ENCODE measurements at places on chromosomes 1 and 21.

DNA sequence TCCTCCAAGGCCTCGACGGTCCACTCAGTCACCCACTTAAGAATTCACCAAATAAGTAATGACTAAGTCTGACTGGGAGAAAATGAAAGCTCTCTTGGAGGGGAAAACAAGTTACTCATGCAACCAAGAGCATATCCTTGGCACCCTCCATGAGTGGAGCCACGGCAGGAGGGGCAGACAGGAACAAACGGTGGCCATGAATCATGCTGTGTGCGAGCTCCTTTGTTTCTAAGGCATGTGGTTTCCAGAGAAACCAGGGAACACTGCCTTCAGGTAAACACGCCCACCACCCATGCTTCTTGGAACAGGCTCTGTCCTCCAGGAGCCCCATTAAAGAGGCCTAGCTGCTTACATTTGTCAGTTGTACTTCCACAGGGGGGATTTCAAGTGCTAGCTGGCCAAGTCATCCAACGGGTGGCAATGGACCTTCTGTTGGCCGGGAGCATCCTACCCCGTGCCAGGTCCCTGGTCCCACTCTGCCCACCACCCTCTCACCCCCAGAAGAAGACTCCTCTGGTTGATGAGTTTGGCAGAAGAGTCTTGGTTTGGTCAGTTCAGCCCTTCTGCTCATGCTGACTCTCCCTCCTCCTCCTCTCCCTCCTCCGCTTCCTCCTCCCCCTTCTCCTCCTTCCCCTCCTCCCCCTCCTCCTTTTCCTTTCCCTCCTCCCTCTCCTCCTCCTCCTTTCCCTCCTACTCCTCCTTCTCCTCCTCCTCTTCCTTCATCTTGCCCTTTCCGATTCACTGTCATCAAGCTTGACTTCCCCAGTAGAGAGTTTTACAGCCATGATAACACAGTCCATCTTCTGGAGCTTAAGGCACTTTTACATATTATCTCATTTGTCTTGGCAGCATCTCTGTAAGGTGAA, 107.6 kb downstream of the CCDC185 start:
- DNase-seq: no peak

DNA sequence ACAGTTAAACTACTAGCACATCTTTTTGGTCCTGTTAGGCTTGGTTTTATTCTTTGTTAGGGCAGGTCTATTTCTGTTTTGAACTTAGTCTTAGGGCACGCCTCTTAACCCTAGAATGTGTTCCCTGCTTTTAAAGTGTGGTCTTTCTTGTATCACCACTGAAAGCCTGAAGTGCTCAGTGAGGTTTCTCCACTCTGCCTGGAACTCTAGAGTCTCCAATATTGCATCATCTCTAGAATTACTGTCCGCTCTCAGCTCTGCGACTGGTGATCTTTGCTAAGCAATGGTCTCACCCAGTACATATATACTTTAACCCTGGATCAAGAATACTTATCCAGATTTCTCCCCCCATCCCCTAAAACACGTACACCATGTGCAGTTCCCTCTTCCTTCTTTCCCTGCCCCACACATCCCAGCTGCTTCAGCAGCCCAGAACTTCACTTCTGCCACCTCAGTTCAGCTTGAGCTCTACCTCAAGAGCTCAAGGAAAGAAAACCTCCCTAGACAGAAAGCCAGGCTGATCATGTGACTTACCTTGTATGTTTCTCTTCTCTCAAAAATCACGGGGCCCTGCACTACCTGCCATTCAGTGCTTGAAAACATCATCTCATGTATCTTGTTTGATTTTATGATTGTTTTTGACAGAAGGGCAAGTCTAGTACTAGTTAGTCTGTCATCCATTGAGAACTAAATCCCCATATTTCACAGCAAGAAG, 59.9 kb downstream of the TENT5C start:
- no peak for DNase-seq

GRCh38 chr1:27218736-27219135, 15.7 kb upstream of the WDTC1 start:
- DNase-seq: no peak

- no peak for DNase-seq
These were observed 37.5 kb downstream of the CDC42BPA start for GRCh38 chr1:227280836-227281235.

GRCh38 chr1:210234329-210234757, 1.7 kb downstream of the SERTAD4 start:
- no peak for DNase-seq

GRCh38 chr1:165930961-165931360, 103.5 kb downstream of the UCK2 start:
- no peak for DNase-seq

- no peak for DNase-seq
These were observed 230.2 kb downstream of the LMO4 start for GRCh38 chr1:87558921-87559320.

GRCh38 chr1:161719325-161719611, 2.1 kb upstream of the FCRLB start:
- no peak for DNase-seq

GRCh38 chr21:44261675-44262295, at the start of gene DNMT3L:
TSS of gene DNMT3L (minus strand) at chr21:44261897. CDS start at chr21:44261259, 638 bp downstream.
- DNase-seq: no peak

DNA sequence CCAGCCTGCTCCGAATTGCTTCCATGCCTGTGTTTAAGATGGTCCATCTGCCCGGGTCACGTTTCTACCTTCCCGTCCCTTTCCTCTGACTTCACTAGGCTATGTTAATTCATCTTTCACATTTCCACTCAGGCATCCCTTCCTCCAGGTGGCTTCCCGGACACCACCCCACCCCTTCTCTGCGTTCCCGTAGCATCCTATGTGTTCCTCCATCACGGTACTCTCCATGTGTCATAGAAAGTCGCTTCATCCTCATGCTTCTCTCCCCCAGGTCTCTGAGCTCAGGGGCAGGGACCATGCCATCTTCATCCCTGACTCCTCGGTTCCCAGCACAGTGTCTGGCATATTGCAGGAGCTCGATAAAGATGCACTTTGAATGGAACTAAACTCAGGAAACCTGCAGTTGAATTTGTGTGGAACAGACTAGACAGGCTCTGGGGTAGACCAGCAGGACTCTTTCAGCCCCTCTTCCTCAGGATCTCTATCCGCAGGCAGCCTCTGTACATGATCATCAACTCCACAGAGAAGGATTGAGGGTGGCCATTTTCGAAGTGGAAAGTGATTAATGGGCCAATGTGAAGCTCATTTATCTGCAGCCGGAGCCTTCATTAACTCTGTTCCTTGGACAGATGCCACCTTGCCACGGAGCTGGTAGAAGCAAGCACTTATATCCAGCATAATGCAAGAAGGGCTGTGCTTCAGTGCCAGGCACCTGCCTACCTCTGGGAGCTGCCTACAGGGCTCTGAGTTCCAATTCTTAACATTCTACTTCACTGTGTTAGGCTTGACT, 9.1 kb downstream of the C1orf226 start:
- no peak for DNase-seq

DNA sequence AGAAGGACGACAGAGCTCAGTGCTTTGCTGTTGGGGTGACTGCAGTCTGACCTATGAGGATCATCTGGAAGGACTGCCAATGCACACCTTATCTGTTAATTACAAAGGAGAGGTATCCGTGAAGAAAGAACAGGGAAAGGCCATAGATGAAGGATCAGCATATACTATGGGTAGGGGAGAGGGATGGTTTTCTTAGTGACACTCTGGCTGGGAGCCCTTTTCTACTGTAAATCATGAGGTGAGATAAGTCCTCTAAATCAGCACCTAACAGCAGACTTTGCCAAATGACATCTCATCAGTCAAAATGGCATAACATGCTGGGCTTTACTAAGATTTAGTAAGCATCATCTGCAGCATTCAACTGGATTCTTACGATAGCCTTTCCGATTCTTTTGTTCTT, 100.0 kb downstream of the PLPPR5 start:
- no peak for DNase-seq

DNA sequence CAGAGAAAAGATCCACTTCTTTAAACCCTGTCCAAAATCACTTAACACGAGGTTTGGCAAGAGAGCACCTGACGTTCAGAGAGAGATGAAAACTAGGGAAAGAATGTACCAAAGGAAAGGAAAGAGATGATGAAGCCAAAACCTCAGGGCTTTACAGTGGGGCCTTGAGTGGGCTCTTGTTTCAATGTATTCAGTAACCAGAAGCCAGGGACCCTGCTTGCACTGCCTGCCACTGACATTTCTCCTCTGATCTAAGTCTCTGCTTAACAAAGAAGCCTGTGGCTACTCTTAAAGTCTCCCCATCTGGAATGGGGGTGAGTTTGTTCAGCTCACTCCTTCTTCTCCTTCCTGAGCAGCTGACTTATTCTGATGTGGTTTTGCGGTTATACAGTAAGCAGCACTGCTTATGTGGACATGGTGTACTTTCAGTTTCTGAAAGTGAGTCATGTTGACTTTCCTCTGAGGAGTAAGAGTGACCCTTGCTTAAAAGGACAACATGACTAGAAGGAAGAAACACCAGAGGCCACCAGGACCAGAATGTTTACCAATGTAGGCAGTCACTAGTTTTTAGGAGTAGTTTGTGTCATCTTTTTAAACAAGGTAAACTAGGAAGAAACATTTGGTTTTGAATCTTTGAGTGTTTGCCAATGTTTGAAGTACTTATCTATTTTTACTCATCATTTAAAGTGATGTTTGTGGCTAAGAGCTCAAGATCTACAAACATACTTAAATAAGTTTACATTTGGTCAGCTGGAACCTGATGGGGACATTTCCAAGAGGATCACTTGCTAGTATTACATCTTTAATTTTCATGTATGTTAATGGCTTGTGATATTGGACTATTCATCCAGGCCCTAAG, 87.4 kb downstream of the FASLG start:
- DNase-seq: peak; percentile 89

GRCh38 chr1:20589331-20590278, 708 bp downstream of the CDA start:
- DNase-seq: peak; percentile 95

DNA sequence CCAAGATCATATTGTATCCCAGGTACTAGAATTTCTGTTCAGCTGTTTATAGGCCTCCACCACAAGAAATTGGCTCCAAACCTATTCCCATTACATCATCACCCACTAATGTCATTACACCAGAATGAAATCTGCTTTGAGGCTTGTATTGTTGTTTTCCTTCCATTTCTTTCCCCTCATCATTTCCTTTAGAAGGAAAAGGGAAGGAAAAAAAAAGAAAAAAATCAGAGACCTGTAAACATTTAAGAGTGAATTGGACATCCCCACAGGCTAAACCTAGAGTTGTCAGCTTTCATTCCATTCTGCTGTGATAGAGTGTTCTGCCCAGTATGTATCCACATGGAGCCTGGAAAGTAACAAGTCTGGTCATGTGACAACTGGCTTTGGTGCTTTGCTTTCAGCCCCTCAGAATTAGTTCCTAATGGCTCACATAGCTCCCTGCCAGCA, 44.6 kb downstream of the NFYC start:
- DNase-seq: no peak

DNA sequence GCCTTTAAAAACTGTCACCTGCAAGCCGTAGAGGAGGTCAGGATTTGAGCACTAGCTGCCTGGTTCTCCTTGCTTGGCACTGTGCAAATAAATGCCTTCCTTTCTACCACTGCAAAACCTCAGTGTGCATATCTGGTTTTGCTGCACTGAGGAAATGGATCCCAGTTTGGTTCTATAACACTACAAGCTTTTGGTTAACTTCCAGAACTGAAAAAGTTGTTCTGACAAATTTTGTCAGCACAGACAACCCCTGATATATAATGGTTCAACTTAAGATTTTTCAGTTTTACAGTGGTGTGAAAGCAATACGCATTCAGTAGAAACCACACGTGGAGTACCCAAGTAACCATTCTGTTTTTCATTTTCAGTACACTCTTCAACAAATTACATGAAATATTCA, 29.8 kb upstream of the GALNT2 start:
- no peak for DNase-seq

- peak; percentile 25 for DNase-seq
These were observed 729 bp downstream of the NADK start for GRCh38 chr1:1777583-1777899.

GRCh38 chr1:53303243-53303642, 24.6 kb downstream of the LRP8 start:
- no peak for DNase-seq

DNA sequence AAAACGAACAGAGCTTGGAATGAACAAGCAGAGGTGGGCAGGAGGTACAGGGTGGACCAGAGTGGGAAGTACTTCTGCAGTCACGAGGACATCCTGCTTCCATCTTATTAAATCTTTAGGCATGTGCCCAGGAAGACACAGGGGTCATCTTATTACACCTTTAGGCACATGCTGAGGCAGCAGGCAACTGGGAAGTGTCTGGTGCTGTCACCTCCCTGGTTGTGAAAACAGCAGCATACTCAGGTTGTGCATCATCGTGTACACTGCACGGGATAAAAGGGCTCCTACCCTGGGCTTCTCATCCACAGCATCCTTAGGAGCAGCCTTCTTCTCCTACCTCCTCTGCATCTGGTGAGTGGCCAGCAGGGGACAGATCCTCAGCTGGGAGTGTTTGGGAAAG, at the start of gene LCE3C:
TSS of gene LCE3C (plus strand) at position 301 of the 400 bp plus-strand sequence. CDS start 498 bp downstream, outside the sequence.
- no peak for DNase-seq

GRCh38 chr21:17526776-17527175, 13.9 kb downstream of the CXADR start:
- no peak for DNase-seq

GRCh38 chr1:147079400-147080005, 92.8 kb downstream of the PRKAB2 start:
- no peak for DNase-seq

- DNase-seq: no peak
These were observed 317.6 kb upstream of the PROX1 start for GRCh38 chr1:213669964-213670691.

DNA sequence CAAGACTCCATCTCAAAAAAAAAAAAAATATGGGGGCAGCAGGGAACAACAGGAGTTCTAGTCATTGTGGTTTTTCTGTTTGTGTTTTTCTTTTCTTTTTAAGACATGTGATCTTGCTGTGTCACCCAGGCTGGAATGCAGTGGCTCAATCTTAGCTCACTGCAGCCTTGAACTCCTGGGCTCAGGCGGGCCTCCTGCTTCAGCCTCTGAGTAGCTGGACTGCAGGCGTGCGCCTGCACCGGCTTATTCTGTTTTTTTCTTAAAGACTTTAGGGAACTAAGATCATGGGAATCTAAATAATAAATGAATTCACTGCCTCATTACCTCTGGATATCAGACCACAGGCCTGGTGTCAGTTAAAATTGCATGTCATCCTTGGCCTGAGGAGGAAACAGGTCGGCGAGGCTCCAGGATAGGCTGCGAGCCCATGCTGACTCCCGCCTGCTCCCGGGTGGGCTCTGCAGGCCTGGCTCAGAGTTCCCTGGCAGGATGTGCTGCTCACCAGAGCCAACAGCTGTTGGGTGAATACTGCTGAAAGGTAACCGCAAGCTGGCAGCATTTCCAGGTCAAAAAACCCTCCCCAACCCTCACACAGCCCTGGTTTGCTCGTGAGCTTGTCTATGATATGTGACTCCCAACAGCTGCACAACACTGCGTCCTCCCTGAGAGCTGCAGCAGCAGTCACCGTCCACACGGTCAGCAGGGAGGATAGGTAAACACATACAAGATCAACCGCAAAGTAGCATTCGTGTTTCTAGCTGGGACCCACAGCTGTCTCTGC, 58.1 kb downstream of the SCCPDH start:
- DNase-seq: no peak
